ENCODE measurements at places on chromosomes 13 and 19.

GRCh38 chr19:35760711-35761349 lies 2.9 kb downstream of the PROSER3 start:
- no peak for DNase-seq

DNA sequence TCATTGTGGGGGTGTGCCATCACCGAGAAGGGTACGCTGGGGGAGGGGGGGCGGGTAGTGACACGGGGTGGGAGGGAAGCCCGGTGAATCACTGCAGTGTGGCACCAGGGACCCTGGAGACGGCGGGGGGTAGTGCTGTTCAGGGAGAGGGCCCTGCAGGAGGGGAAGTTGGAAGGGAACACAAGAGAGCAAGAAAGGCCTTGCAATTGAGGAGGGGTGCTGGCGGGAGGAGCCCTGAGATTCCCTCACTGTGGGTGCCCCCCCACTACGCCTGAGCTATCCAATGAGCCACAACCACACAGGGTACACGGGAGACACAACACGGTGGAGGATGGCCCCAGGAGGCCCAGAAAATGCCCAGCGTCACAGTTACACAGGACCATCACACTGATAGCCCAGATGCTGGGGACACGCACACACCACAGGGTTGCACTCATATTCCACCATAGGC lies 516 bp upstream of the ATP1A3 start:
- no peak for DNase-seq

GRCh38 chr19:42544146-42544545 lies 15.9 kb upstream of the CEACAM1 start:
- DNase-seq, result no peak

DNA sequence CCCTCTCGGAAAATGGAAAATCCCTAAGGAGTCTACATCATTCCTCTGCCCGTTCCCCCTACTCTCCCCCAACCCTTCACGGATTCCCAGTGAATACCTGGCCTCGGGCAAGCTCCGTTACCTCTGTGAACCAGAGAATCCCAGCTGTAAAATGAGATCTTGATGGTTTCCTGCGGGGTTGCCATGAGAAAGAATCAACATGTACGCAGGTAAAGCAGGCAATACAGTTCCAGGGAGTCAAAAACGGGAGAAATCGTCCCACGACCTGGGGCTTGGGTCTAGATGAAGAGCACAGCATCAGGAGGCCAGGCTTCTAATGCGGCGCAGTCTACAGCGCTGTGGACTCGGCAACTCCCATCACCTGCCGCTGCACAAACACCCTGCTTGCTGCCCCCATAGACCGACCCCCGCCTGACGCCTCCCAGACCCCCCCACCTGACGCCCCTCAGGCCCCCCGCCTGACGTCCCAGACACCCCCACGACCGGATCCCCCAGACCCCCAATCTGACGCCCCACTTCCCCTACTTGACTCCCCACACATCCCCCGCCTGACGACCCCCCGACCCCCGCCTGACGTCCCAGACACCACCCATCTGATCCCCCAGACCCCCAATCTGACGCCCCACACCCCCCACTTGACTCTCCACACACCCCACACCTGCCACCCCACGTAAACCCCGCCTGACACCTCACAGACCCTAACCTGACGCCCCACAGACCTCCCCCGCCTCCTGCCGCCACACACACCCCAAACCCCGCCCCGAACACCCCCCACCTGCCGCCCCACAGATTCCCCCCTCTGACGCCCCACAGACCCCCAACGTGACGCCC lies 680 bp downstream of the LIG4 start:
- DNase-seq, result no peak

- DNase-seq, result no peak
Measured at GRCh38 chr13:108185223-108185622, 30.1 kb downstream of the LIG4 start.

- DNase-seq, result no peak
Measured at GRCh38 chr19:2361246-2362045, 1.4 kb downstream of the TMPRSS9 start.

- no peak for DNase-seq
Measured at GRCh38 chr13:25384758-25385410, 13.1 kb downstream of the ATP8A2 start.

DNA sequence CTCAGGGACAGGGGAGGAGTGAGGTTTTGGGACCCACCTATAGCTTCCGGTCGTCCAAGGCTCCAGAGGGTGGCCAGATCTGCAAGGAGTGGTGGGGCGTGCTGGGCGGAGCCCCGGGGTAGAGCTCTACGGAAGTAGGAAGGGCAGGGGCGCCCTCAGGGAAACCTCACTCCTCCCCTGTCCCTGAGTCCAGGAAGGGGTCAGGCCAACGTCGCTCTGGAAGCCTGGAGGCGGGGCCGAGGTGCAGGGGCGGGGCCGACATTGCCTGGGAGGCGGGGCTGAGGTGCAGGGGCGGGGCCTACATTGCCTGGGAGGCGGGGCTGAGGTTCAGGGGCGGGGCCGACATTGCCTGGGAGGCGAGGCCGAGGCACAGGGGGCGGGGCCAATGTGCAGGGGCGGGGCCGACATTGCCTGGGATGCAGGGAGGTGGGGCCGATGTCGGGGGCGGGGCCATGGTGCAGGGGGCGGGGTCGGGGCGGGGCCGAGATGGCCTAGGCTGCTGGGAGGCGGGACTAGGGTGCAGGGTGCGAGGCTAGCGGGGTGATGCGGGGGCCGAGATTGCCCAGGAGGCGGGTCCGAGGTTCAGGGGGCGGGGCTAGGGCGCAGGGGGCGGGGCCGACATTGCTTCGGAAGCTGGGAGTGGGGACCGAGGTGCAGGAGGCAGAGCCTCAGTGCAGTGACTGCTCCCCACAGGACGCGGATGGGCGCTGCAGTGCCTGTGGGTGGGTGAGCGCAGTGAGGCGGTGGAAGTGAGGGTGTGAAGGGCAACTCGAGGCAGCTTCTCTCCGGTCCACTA lies 4.9 kb upstream of the PALM start:
- no peak for DNase-seq

DNA sequence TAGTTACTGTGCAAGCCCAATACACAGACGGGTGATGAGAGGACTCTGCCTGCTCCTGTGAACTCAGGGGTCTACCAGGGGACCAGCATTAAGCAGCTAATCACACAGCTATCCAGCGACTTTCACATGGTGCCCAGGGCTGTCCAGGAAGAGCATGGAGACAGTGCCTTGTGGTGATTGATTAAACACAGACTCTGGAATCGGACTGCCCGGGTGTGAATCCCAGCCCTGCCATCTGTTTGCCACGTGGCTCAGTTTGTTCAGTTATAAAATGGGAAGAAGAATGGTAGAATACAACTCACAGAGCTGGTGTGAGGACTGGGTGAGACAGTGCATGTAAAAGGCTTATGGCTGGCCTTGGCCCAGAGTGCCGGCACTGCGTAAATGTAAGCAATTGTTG lies 42.1 kb upstream of the NPAS1 start:
- no peak for DNase-seq

DNA sequence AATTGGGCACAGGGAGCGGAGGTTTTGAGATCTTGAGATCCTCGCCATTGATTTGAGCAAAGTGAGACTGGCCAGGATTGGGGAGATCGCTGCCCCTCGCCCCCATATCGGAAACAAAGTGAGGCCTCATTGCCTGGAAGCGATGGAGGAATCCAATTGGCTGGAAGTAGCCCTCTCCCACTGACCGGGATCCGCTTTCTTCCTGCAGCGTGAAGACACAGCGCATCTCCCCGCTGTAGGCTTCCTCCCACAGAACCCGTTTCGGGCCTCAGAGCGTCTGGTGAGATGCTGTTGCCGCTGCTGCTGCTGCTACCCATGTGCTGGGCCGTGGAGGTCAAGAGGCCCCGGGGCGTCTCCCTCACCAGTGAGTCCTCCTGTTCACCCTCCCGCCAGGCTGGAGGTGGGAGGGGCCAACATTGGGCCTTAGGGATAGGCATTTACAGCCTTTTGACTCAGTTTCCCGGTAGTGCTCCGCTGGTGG lies 438 bp downstream of the PRKCSH start:
- DNase-seq, result no peak

GRCh38 chr19:38395381-38396114 lies 7.1 kb downstream of the SPRED3 start:
- no peak for DNase-seq

DNA sequence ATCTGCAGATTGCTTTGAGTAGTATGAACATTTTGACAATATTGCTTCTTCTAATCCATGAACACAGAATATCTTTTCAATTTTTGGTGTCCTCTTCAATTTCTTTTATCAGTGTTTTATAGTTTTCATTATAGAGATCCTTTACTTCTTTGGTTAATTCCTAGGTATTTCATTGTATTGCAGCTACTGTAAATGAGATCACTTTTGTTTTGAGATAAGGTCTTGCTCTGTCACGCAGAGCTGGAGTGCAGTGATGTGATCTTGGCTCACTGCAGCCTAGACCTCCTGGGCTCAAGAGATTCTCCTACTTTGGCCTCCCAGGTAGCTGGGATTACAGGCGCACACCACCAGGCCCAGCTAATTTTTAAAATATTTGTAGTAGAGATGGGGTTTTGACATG lies 9.8 kb downstream of the CYP2A7 start:
- DNase-seq, result no peak

DNA sequence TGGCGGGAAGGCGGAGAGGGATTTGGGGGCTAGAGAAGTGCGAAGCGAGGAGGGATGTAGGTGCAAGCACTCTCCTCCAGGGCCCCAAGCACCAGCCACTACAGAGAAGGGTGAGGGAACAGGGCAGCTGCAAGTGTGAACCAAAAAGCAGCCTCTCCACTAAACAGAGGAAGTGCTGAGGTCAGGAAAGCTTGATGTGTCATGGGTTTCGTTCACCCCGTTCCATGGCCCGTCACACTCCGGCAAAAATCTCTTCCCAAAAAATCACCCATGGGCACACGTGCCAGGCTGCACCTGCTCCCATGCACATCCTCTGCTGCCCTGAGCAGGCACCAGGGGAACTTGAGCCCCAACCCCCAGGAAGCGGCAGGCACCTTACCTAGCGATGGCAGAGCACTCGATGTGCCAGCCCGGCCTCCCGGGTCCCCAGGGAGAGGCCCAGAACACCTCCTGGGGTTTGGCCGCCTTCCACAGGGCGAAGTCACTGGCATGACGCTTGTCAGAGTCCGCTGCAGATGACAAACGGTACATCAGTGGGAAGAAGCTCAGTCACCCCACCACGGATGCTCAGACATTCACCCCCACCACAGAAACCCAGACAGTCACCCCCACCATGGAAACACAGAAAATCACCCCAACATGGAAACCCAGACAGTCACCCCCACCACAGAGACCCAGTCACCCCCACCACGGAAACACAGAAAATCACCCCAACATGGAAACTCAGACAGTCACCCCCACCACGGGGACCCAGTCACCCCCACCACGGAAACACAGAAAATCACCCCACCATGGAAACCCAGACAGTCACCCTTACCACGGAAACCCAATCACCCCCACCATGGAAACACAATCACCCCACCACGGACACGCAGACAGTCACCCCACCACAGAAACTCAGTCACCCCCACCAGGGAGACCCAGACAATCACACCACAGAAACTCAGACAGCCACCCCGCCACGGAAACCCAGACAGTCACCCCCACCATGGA lies 29.0 kb downstream of the CARS2 start:
- no peak for DNase-seq

- no peak for DNase-seq
Measured at GRCh38 chr19:28614634-28615545, 598.1 kb downstream of the UQCRFS1 start.

- DNase-seq, result no peak
Measured at GRCh38 chr19:35060160-35060855, 18.8 kb downstream of the HPN start.

Data from pulmonary artery endothelial cell (primary cell).